ENCODE measurements at places on chromosomes 2 and 18.
A peak's percentile ranks its signal among the peaks of the same experiment; 100 is the strongest.

DNA sequence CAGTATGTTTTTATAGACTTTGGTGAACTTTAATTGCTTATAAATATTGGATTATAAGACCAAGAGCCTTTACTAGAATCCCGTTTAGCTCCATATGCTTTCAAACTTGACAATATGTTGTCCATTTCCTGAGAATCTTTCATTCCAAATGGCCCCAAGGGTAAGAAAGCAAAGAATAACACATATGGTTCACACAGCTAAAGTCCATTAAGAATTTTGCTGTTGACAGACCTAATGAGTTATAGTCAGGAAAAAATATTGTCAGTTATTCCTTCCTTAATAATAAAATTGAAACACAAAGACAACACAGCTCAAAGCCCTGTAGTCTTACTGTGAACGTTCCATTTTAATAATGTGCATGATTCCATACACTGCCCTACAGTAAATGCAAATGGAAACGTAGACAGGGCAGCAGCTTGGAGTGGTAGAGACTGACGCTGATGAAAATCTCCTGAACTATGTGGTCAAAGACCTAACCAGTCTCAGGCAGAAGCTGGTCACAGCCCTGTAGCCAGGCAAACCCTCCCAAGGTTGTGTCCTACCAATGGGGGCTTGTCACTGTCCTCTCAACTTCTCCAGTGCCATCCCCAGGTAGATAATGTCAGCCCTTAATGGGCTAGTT lies 49.0 kb upstream of the ATIC start:
- no peak for DNase-seq

- DNase-seq = no peak
These were observed 1257.0 kb upstream of the GYPC start for GRCh38 chr2:125398738-125399524.

GRCh38 chr2:96157649-96158553 lies 12.7 kb upstream of the DUSP2 start:
- DNase-seq = peak; percentile 92

GRCh38 chr2:172972005-172972619 lies 103.5 kb upstream of the MAP3K20 start:
- no peak for DNase-seq

DNA sequence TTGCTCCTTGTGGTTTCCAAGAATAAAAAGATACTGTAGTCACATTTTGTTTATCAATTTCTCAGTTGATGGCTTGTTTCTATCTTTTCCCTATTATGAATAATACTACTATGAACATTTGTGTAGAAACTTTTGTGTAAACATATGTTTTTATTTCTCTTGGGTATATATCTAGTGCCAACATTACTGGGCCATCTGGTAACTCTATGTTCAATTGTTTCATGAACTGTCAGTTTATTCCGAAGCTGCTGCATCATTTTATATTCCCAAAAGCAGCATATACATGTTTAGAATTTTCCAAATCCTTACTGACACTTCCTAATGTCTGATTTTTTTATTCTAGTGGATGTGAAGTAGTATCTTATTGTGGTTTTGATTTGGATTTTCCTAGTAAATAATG lies 737.6 kb upstream of the TMEFF2 start:
- DNase-seq = no peak

- no peak for DNase-seq
These were observed 74.6 kb downstream of the COX7A2L start for GRCh38 chr2:42286268-42286946.

Data from stimulated activated CD4-positive, alpha-beta T cell treated with anti-CD3 and anti-CD28 coated beads, TNF-alpha, amount 100 ng/mL, for 1 hour (primary cell).